ENCODE measurements at places on chromosomes 7 and 10.

GRCh38 chr10:120883071-120883470 is 31.9 kb downstream of the WDR11 start:
- no peak for DNase-seq

DNA sequence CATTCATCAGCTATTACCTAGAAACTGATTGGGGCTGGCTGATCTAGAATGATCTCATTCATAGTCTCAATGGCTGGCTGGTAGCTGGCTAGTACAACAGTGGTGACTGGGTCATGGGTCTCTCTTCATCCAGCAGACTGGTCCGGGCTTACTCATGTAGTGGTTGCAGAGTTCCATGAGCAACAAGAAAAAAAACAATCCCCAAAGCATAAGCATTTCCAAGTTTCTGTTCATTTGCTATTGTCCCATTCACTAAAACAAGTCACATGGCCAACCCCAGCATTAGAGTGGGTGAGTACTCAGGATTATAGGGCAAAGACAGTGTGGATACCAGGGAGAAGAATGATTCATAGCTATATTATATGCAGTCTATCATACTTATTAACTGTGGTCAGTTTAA is 85.2 kb upstream of the SEMA3C start:
- DNase-seq, result no peak

DNA sequence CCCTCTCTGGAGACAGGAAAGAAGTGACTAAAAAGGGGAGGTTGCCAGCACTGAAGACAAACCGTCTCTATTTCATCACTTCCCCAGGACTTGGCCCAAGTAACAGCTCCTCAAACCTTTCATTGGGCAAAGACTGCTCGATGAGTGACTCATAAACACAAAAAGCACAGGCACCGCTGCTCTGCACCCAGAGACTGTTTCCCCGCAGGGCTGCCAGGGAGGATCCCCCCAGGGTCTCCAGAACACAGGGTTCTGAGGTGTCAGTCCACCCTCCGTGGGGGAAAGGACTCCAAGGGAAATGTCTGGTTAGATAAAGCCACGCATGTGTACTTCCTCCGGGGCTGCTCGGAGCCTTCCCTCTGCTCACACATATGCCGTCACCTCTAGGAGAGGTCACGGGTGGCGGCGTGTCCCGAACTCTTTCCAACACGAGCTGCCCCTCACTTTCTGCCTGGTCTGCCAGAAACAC is 59.9 kb downstream of the INSIG1 start:
- no peak for DNase-seq

DNA sequence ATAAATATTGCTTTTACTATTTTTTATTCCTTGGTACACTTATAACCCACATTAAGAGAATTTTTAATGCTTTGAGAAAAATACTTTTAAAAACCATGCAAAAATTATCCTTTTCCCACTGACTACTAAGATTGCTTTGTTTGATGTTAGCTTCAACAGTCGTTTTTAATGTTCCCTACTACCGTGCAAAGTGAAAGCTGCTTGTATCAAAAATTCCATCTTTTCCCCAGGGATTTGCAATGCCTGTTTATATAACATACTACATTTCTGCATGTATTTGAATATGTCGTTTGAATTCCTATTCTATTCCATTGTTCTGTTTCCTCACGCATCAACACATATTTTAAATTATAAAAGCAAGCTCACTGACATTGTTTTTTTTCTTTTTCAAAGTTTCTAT is 54.4 kb downstream of the TFPI2 start:
- no peak for DNase-seq

DNA sequence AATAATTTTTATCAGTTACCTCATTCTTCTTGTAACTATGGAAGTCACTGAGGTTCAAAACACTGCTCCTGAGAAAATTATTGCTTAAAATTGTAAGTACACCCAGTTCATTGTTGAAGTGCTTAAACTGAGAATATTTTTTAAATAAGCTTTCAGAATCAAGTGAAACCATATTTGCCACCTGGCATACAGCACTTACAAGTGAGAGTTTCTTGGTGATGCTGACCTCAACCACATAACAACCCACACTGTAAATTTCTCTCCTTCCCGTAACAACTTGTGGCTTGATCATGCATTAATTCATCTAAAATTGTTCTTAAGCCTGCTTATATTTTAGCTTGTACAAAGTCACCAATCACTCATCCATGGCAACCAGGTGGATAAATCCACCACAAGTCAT is 34.0 kb downstream of the IMMP2L start:
- DNase-seq, result no peak

DNA sequence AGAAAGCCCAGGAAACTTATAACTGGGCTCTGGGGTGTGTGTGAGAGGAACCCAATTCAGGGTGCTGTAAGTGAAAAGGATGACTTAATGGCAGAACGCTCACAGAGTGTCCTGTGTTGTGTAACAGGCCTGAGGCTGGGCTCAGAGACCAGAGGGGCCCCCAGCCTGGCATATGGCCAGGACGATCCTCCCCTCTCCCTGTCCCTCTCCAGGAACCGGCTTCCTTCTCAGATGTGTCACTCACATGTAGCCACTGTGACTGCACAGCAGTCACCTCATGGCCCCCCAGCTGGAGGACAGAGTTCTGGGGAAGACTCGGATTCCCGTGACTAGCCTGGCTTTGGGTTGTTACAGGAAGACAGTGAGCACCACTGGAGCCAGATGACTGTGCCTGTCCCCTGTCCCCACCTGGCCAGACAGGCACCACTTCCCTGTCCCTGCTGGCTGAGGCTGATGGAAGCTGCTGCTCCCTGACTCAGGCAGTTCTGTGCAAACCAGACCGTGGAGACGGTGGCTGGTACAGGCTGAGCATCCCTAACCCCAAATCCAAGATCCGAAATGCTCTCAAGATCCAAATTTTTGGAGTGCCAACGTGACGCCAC is 220.5 kb downstream of the MLLT10 start:
- no peak for DNase-seq

- DNase-seq, result no peak
Measured at GRCh38 chr10:50025627-50026026, 37.4 kb downstream of the AGAP6 start.

DNA sequence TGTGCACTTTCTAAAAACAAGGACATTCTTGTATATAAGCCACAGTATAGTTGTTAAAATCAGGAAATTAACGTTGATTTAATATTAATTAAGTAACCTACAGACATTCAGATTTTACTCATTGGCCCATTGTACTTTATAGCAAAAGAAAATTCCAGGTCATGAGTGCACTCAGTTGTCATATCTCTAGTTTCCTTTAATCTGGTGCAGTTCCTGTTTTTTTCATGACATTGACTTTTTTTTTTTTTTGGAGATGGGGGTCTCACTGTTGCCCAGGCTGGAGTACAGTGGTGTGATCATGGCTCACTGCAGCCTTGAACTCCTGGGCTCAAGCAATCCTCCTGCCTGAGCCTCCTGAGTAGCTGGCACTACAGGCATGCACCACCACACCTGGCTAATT is 24.1 kb downstream of the R3HCC1L start:
- no peak for DNase-seq

DNA sequence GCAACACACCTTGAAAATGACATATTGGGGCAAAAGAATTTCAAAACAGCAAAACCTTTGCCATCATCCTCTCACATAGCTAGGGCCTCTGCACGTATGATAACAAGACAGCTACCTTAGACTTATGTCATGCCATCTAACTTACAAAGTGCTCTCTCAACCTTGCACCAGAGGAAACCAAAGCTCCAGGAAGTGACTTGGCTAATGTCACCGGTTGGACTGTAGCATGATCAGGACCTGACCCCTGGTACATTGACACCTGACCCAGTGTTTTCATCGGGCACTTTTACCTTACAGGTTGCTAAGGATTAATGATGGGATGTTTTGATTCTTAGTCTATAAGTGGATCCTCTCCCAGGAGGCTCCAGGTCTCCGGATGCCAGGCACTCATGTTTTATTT is 529.8 kb upstream of the GALNT17 start:
- DNase-seq, result no peak

DNA sequence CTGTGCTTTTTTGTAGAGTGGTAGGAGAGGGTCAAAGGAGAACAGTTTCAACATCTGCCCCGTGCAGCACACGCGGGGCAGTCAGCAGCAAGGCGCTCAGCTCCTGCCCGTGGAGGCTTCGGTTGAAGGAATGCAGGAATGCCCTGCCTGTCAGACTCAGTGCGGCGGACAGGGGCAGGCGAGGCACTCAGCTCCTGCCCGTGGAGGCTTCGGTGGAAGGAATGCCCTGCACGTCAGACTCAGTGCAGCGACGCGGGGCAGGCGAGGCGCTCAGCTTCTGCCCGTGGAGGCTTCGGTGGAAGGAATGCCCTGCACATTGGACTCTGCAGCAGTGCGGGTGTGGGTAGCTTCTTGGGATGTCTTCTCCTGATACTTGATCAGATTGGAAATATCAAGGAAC is 37.0 kb downstream of the PPP2R2D start:
- no peak for DNase-seq

DNA sequence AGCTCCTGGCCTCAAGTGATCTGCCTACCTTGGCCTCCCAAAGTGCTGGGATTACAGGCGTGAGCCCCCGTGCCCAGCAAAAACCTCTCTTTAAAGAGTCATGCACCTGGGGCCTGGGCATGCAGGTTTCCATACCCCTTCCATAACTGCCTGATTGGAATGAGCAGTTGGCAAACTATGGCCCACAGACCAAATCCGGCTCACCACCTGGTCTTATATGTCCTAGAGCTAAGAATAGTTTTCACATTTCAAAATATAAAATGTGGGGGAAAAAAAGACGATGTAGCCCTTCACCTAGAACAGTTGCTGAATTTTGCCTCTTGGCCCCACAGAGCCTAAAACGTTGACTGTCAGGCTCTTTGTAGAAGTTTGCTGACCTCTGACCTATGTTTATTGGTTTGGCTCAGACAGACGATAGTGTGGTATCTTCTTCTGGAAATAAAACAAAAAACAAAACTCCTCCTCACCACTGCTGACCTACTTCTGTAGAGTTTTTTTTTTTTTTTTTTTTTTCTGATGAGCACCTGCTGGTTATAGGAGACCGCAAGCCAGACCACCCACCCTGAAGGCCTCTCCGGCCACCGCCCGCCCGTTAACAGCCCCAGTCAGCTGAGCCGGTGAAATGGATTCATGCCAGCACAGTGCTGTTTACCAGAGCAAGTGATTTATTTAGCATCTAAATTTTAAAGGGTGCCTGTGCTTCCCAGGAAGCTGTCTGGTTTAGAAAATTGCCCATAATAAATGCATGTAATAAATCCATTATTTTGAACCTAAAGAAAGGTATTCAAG is 33.5 kb upstream of the SFRP5 start:
- no peak for DNase-seq

- DNase-seq, result peak; percentile 12
Measured at GRCh38 chr7:106947244-106947728, 82.2 kb downstream of the PIK3CG start.

DNA sequence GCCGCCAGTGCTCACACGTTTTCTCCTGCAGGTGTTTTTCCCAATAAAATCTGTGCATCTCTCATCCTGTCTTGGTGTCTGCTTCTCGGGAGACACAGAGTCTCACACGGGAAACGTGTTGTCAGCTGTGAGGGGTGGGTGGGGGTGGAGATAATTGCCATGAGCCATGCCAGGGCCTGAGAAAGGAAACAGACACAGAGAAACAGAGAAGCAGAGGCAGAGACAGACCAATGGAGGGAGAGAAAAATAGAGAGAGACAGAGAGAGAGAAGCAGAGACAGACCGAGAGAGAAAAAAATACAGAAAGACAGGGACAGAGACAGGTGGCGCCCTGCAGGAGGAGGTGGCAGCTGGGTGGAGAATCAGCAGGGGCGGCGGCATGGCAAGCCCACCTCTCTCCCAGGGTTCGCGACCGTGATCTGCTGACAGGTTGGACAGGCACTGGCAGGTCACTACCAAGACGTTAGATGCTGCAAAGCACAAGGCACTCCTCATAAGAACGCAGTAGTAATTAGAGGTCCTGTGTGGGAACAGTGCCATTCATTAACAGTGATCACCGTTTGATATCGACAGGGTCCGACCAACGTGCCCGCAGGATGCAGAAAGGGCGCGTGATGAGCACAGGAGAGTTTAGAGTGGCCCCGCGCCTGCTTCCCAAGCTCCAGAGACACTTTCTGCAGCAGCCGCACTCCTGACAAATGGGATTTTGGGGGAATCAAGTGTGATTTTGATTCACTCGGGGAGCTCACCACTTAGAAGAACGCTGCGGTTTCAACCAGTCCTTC is 70.5 kb upstream of the INSIG1 start:
- DNase-seq, result no peak

- DNase-seq, result no peak
Measured at GRCh38 chr10:117899181-117899683, 147.5 kb downstream of the RAB11FIP2 start.

GRCh38 chr7:2474813-2475677 is 1.2 kb downstream of the GRIFIN start:
- DNase-seq, result no peak

GRCh38 chr10:21092683-21093524 is 195.8 kb upstream of the NEBL start:
- DNase-seq, result no peak

DNA sequence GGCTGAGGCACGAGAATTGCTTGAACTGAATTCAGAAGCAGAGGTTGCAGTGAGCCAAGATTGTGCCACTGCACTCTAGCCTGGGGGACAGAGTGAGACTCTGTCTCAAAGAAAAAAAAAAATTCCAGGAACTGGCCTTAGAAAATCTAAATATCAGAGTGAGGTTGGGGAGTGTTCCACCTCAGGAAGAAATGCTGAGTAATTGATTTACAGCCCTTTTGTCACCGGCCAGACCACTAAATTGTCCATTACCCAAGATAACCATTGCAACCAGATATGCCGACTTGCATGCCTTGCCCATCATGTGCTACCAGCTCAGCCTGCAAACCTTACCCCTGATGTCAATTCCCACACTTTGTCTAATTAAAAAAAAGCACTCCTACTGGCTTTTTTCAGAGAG is 42.4 kb downstream of the CRCP start:
- DNase-seq, result no peak

- DNase-seq, result no peak
Measured at GRCh38 chr7:100035876-100036275, 13.7 kb upstream of the ZSCAN21 start.

DNA sequence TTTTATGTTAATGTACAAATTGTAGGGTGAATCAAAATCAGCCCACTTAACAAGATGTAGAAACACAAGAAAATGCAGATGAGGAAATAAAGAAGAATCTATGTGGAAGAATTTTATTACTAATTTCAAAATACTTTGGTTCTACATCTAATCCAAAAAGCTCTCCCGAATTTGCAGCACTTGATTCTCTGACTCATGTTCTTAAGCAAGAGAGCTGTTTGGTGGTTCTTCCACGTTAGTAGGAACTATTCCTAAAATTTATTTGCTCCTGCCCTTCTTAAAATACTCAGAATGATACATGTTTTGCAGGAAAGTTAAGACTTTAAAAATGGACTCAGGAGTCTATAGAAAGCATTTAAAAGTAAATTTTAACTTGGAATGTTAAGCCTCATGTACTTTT is 91.8 kb downstream of the ZMYND11 start:
- no peak for DNase-seq

- no peak for DNase-seq
Measured at GRCh38 chr7:27098578-27099451, 3.0 kb upstream of the HOXA1 start.

- no peak for DNase-seq
Measured at GRCh38 chr7:93138576-93138975, 9.6 kb downstream of the SAMD9L start.

DNA sequence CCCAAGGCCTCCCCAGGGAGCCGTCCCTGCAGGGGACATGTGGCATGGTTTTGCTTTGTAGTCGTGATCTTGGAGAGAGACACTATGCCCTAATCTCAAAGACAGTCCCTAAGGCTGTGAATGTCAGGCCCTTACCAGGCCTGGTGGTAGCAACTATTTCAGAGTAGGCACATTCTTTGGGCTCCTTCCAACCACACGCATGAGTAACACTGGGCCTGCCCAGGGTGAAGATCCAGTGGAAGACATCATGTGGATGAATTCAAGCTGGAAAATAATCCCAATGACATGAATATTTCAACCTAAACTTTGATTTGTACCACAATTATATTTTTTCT is 39.5 kb upstream of the INSIG1 start:
- DNase-seq, result no peak

All from activated CD4-positive, alpha-beta T cell treated with anti-CD3 and anti-CD28 coated beads, Interleukin-2, amount 50 U/mL, for 48 hours (primary cell).